ENCODE measurements at places on chromosomes 7 and 10.

GRCh38 chr7:27944643-27945042, 204.7 kb downstream of the TAX1BP1 start:
- DNase-seq: no peak

GRCh38 chr10:82206831-82207230, 331.8 kb downstream of the NRG3 start:
- DNase-seq: no peak

DNA sequence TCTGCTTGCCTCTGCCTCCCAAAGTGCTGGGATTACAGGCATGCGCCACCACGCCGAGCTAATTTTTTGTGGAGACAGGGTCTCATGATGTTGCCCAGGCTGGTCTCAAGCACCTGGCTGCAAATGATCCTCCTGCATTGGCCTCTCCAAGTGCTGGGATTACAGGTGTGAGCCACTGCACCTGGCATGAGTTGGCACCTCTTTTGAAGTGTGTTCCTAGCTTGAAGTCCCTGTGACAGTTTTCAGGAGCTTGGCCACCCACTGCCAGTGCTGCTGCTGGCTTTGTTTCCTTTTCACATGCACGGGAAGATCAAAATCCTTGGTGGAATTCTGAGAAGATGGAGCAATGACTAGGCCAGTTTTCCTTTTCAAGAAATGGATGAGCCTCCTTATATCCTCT, 126.3 kb downstream of the NRP1 start:
- no peak for DNase-seq

DNA sequence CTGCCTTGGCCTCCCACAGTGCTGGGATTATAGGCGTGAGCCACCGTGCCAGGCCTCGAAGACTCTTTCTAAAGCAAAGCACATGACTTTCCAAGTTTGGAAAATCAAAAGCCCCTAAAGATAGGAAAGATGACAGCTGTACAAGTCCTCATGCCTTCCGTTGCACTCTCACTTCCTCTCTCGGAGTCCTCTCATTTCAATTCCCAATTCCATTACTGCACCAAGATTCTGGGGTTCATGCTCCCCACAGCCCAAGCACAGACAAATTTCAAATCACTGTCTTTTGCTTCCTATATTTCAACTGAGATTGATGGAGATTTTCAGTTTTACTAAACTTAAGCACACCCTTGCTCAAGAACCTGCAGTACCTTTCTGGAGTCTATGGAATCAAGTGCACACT, 10.9 kb upstream of the PLAU start:
- DNase-seq: no peak

GRCh38 chr10:80272793-80273522, 16.5 kb downstream of the MAT1A start:
- no peak for DNase-seq

DNA sequence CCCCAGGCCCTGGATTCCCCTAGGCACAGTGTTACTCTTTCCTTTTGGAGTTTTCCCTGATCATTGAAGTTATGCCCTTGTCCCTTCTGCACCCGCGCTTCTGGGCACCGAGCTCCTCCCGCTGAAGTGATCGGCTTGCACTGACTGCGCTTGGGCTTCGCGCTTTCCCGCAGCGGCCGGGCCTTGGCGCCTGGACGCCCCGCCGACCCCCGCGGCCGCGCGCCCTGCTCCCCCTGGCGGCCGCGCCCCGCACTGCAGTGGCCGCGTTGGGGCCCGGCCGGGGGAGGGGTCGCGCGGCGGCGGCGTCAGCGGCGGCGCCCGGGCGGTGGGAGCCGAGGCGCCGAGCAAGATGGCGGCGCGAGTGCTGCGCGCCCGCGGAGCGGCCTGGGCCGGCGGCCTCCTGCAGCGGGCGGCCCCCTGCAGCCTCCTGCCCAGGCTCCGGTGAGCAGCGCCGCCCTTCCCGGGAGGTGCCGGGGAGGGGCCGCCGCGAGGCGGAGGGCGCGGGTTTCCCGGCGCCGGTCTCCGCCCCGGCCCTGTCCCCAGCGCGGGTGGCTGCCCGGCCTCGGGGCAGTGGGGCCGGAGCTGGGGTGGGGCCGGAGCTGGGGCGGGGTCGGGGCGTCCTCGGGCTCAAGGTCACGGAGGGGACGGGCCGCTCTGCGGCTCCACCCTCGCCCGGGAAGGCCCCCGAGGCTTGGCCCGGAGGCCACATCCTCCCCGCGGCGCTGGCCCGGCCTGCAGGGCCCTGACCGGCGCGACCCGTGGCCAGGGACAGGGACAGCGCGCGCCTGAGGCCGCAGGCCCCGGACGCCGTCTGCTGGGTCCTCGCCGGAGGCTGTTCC, at the start of gene NIPSNAP2:
Gene NIPSNAP2 (plus strand): TSS at position 325 of the 839 bp plus-strand sequence. CDS start 25 bp downstream, at position 350.
- peak; percentile 81 for DNase-seq

DNA sequence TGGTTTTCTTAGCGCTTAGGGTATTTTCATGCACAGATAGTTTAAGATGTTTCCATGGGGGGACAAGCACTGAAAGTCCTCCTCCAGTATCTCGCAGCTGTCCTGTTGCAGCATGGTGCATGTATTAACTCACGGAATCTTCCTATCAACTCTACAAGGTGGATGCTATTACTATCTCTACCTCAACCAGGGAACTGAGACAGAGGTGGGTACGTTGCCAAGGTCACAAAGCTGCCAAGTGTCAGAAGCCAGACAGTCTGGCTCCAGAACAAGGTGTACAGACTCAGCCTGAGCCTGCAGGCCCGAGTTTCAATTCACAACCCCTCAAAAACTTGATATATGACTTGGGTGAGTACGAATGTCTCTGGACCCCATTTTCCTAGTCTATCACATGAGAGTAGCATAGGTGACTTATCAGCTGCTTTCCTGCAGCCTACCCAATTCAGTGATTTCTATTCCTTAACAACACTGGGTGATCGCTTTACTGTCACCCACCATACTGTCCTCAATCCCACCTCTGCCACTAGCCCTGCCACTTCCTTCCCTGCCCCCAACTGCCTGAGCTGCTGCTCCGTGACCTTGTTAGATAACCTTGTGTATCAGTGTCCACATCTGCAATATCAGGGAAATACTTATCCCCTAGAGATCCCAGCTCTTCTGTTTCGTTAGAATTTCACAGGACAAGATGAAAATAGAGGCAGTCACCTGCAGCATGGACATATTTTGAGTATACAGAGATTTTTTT, 92.1 kb downstream of the ABCC2 start:
- DNase-seq: no peak

GRCh38 chr7:153380636-153381035, 621.1 kb downstream of the ACTR3B start:
- DNase-seq: no peak

DNA sequence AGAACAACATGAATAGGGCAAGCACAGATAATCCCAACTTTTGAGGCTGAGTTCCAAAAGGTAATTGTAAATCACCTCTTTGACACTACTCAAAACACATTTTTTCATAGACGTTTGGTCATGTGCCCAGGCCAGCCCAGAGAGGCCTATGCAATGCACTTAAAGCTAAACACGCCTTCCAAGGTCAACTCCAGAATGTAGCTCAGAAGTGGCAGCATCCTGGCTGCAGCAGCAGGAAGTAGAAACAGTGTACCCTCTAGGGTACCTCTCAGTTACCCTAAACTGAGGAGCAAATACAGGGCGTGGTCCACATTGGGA, 58.7 kb downstream of the OSBPL3 start:
- no peak for DNase-seq

DNA sequence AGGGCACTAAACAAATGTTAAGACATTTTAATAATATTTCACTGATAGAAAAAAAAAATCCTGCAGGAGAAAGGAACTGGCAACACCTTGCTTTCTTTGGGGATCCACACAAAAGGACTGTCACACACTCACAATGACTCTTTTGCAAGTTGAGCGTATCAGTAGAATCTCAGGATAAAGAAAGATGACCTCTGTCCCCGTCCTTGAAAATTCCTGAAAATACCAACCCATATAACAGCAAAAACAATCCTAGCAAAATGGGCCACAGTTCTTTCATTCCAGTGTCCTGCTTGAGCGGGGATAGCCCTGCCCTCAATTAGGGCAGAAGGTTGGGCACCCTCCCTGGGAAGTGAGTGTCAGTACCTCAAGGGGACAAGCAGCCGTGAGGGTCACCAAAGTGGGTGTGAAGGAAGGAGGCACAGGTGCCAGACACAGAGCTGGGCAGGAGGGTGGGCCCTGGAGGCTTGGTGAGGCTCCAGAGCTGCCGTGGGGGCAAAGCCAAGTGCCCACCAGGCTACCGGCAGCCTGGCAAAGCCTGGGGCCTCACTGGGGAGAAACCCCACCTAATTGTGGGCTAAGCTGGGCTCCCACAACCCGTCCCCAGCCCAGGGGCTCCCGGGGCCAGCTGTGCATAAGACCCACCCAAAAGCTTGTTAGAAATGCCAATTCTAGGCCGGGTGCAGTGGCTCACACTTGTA, 2.8 kb downstream of the WDR86 start:
- DNase-seq: no peak

All from mucosa of descending colon (tissue), 3 donors.